ENCODE measurements at places on chromosomes 6 and 20.

DNA sequence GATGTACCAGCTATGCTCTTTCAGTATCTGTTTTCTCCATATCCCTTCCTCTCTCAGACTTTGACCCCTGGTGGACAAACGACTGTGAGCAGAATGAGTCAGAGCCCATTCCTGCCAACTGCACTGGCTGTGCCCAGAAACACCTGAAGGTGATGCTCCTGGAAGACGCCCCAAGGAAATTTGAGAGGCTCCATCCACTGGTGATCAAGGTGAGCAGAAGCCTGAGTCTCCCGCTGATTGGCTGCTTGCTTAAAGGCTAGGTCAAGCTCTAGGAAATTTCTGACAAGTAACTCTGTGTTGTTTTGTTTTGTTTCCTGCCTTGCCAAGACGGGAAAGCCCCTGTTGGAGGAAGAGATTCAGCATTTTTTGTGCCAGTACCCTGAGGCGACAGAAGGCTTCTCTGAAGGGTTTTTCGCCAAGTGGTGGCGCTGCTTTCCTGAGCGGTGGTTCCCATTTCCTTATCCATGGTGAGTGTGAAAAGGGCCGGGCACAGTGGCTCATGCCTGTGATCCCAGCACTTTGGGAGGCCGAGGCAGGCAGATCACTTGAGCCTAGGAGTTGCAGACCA, 28.6 kb downstream of the C6orf89 start:
- DNase-seq, result peak; percentile 71

- no peak for DNase-seq
These were observed 293.9 kb downstream of the QKI start for GRCh38 chr6:163708466-163708865.

- DNase-seq, result no peak
These were observed 60.0 kb downstream of the CPNE5 start for GRCh38 chr6:36779227-36779626.

GRCh38 chr6:39425346-39426072, 103.0 kb upstream of the KCNK16 start:
- DNase-seq, result no peak

DNA sequence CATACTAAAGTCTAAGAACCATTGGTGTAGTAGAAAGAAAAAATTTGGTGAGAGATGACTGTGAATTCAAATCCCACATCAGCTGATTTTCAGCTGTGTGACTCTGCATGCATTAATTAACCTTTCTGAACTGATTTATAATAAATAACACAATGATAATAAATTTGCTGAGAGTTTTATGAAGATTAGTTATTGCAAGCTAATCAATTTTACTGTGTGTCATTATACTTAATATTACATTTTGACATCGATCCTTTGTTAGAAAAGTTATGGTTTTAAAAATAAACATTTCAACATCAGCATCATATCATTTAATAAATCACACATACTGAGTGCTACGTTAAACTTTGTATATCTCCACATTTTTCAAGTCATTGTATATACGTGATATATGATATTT, 599.7 kb upstream of the MMS22L start:
- DNase-seq, result no peak

GRCh38 chr6:33088258-33088930, 12.6 kb downstream of the HLA-DPB1 start:
- DNase-seq, result no peak

DNA sequence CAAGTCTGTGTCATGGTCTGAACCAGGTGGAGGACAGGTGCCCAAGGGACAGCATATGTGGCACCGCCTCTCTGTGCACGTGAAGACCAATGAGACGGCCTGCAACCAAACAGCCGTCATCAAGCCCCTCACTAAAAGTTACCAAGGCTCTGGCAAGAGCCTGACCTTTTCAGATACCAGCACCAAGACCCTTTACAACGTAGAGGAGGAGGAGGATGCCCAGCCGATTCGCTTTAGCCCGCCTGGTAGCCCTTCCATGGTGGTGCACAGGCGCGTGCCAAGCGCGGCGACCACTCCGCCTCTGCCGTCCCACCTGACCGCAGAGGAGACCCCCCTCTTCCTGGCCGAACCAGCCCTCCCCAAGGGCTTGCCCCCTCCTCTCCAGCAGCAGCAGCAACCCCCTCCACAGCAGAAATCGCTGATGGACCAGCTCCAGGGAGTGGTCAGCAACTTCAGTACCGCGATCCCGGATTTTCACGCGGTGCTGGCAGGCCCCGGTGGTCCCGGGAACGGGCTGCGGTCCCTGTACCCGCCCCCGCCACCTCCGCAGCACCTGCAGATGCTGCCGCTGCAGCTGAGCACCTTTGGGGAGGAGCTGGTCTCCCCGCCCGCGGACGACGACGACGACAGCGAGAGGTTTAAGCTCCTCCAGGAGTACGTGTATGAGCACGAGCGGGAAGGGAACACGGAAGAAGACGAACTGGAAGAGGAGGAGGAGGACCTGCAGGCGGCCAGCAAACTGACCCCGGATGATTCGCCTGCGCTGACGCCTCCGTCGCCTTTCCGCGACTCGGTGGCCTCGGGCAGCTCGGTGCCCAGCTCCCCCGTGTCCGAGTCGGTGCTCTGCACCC, 109.5 kb upstream of the RAB32 start:
- DNase-seq, result peak; percentile 3

DNA sequence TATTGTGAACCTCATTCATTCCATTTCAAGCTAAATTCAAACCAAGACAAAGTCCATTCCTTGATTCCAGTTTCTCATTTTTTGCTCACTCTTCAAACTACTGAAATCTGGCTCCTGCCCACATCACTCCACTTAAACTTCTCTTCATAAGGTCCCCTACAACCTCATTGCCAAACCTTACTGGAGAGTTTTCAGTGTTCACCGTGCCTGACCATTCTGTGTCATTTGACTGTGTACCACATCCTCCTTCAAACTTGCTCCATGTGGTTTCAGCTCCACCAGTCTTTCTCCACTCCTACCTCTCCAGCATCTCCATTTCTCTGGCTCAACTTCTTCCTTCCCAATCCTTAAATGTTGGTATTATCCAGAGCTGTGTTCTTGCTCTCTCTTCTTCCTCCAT, 38.5 kb upstream of the TAB2 start:
- no peak for DNase-seq

DNA sequence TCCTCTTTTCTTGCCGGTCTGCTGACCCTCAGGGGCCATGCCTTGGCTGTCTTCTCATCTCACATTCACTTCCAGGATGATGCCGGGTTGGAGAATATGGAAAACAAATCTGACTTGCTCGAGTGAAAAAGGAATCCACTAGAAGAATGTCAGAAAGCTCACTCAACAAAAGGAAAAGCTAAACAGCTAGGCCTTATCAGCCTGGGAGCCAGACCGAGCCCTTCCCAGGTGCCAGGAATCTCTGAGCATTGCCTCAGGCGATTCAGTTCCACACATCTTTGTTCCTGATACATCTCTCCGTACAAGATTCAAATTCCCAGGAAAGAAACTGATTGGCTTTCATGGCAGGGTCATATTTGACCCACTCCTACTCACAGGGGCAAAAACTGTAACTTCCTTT, 9.2 kb upstream of the OSER1 start:
- DNase-seq, result no peak

DNA sequence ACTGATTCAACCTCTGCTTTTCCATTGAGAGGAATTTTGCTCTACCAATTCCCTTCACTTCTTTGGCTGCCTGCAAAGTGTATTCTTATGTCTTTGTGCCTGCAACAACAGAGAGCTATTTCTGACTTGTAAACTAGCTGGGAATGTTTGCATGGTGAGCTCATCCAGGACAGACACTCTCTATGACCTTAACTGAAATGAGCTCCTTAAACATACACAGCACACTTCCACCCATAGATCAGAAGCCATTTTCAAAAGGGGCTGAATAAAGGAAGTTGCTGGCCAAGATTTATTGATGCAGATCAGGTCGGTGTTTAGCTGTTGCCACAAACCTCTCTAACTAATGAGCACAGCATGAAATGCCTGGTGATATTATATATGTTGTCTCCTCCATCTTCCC, 377.7 kb downstream of the BTBD9 start:
- no peak for DNase-seq

GRCh38 chr20:63501818-63502670, 3.2 kb upstream of the EEF1A2 start:
- DNase-seq, result no peak

DNA sequence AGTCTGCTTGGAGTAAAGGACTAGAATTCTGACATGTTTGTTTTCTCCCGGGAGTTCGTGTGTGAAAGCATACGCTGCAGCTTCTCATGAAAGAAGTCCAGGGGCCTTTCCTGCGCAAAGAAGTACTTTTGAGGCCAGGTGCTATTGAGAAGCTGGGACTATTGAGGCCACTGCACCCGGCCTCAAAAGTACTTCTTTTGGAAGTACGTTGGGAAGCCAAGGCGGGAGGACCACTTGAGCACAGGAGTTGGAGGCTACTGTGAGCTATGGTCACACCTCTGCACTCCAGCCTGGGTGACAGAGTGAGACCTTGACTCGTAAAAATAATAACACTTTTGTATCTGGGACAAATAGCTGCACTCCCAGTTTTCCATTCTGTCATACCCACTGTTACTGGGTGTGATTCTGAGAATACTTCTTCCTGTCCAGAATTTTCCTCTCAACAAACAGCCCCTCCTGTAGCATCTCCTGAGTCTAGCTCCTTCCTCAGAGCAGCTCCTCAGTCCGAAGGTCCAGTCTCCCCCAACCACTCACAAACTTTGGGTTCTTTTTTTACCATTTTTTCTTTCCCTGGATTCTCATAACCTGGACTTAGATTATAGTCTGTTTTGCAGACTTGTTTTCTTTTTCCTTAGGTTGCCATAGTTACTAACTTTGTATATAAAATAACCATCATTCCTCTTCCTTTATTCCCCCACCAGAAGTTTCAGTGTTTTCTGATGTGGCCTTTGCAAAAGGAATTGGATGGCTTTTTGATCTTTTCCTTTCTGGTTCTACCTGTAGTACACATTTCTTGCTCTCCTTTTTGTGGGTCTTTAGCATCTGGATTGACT, 12.7 kb downstream of the STK35 start:
- no peak for DNase-seq

DNA sequence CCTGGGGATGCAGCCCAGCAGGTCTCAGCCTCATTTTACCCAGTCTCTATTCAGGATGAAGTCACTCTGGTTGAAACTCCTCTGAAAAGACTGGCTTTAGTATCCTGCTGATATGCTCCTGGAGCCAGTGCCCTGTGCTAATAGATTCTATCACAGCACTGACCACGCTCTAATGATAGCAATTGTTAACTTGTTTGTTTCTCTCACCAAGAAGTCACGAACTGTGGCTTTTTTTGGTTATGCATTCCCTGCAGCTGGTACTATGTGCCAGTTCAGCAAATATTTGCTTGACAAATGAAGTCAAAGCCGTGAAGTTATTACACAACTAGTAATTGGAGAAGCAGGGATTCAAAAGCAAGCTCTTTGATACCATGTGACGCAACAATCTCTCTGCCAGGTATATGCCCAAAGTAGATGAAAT, 754.6 kb downstream of the KIF16B start:
- DNase-seq, result no peak

GRCh38 chr20:5002077-5002413, 735 bp upstream of the SLC23A2 start:
- DNase-seq, result no peak

- DNase-seq, result no peak
These were observed 20.7 kb downstream of the ZKSCAN3 start for GRCh38 chr6:28370440-28370839.

GRCh38 chr20:63129376-63129965, 86.5 kb downstream of the YTHDF1 start:
- no peak for DNase-seq

DNA sequence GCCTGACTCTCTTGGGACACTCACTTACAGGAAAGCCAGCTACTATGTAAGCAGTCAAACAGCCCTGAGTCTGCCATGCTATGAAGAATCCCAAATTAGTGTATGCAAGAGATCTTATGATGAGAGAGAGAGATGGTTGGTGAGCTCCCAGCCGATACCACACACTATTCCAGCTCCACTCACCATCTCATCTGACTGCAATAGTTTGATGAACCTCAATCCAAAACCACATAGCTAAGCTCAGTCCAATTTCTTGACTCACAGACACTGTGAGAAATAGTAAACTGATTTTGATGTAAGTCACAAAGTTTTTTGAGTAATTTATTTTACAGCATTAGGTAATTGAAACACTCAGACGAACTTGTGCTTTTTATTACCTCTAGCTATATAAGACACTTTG, 441.4 kb downstream of the COL12A1 start:
- DNase-seq, result no peak

DNA sequence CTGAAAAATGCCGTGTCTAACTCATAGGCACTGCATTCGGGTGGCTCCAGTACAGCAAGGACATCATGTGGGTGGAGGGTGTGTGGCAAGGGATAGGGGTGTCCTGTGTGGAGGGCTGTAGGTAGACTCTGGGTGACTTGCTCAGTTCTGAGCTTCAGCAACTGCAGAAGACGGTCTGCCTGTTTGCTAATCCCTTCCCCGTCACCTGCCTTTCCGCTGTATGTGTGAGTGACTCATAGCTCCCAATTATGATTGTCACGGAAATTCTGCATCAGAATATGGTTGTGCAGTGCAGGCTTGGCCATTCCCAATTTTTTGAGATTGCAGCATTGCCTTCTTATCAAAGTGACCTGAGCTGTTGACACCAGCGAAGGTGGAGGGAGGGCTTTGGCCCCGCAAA, 174.3 kb downstream of the CDH4 start:
- no peak for DNase-seq

DNA sequence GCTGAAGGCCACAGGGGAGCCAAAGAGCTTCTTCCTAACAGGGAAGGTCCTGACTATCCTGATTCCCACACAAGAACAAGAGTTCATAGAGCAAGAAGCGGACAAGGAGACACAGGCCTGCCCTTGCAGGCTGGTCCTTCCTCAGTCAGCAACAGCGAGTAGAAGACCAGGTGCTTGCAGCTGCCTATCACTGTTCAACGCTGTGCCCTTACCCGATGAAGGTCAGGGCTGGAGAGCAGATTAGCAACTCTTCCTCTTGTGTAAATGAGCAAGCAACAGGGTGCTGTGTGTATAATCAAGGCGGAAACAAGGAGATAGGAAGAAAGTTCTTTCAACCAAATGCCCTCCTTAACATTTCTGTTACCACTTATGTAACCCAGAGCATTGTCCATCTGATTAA, 115.3 kb upstream of the SPACA1 start:
- DNase-seq, result no peak
